Fibroblast of skin of left quadriceps (primary cell): ENCODE measurements at places on chromosomes 7 and 10.

DNA sequence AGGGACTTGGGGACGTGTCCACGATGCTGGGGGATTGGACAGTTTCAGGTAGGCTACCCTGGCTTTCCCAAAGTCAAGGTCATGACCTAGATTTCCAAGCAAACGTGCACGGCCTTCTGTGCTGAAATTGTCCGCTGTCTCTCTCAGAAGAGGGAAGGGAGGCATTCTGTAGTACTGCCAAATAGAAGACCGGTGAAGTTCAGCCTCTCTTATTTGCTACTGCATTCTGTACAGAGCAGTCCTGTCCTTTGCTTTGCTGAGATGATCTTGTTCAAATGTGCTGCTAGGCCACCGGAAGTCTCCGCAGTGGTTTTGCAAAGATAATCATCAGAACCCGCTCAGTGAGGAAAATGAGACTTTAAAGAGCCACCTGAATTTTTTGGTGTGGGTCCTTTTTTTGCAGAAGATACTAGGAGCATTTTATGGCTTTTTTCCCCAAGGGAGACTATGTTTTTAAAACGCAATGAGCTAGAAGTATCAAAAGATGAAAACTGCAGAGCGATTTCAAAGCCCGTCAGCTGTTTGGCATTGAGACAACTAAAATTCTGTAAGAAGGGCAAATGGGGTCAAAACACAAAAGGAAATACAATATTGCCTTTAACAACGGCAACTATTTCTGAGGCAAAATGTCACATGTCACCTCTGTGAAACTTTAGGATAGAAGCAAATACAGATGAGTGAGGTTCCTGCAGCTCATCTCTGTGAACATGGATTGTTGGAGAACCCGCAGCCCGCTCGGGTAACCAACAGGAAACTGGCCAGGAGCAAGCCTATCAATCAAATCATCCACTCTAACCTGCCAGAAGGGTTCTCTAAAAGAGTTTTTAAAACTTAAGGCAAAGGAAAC lies 1.3 kb upstream of the NMT2 start:
- no peak for DNase-seq

DNA sequence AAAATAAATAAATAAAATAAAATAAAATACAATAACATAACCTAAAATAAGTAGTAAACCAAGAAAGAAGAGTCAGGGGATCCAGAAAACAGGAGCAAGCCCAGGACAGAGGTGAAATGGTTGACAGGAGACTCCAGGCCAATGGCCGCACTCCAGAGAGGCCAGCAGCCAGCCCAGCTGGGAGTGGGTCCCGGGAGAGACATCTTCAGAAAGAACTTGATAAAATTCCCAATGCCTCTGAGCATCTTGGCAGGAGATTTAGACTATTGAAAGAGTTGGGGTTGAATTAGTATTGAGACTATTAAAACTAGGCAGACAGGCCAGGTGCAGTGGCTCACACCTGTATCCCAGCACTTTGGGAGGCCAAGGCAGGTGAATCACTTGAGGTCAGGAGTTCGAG lies 62.6 kb downstream of the CLIP2 start:
- DNase-seq, result no peak

- DNase-seq, result no peak
Observed at GRCh38 chr7:21966271-21966670, 20.6 kb upstream of the CDCA7L start.

DNA sequence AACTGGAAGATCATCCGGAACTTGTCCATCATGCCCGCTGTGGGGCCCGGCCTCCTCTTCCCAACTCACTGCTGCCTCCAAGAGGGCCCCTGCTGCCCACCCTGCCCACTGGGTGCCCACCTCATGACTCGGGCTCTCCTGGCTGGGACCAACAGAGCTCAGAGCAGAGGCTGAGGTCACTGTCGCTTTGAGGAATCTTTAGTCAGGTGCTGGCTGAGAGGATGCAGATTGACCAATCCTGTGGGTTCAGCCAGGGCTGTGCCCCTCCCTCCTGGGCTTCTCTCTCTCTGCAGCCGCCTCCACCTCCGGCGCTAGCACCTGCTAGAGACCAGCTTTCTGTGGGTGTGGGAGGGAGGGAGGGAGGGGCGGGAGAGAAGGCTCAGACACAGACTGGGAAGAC lies at the start of gene CALHM1:
Gene CALHM1, minus strand, starts transcription at position 181 of the 400 bp plus-strand sequence. Its CDS starts 149 bp downstream, at position 32.
- DNase-seq, result no peak

DNA sequence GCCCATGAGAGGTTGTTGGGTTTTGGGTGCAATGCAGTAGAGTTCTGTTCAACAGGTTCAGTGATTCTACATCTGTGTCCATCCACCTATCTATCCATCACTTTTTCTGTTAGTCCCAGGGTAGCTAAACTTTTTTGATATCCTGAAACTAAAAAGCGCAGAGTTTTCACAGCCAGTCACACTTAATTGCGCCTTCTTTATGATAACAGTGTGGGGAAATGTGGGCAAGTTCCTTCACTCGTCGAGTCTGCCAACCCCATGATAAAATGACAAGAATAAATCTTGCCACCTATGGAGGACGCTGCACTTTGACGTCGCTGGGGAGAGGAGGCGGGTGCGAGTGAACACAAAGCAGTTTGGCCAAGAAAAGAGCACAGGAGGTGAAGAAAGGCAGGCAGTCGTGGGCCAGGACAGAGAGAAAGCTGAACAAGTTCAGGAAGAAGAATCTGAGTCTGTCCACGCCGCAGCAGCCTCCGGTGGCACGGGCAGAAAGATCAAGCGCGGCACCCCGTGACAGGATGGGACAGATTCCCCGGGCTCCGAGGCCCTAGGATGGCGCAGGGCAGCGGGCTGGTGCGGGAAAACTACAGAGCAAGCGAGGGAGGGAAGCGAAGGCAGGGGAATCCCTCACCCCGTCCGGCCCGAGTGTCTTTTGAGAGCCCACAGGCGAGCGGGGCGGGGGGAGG lies 9.2 kb downstream of the SP8 start:
- DNase-seq, result no peak

- DNase-seq, result no peak
Observed at GRCh38 chr7:45888993-45889366, 692 bp downstream of the IGFBP1 start.

GRCh38 chr10:58830697-58831096 lies 318.0 kb downstream of the BICC1 start:
- DNase-seq, result no peak

- DNase-seq, result no peak
Observed at GRCh38 chr10:119478111-119478802, 64.3 kb downstream of the RGS10 start.

GRCh38 chr10:1162481-1163203 lies 106.5 kb downstream of the WDR37 start:
- DNase-seq, result no peak

DNA sequence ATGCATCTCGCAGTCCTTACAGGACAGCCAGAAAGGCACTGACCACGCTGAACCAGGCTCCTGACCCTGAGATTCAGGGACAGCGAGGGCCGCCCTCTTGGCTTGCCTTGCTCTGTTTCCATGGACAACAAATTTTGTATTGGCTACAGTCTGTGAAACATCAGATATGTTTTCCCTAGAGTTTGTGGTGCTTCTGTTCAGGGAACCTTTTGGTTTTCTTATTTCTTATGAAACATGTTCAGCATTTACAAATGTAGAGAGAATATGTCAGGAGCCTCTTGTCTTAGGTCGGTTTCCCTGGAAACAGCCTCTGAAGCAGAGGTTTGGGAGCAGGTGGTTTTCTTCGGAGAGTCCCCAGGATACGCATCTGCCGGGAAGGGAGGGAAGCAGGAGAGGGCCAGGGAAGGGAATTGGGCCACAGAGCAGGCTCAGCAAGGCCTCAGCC lies 260.1 kb downstream of the CCDC3 start:
- DNase-seq, result no peak

- no peak for DNase-seq
Observed at GRCh38 chr10:18303851-18304801, 163.9 kb downstream of the CACNB2 start.

DNA sequence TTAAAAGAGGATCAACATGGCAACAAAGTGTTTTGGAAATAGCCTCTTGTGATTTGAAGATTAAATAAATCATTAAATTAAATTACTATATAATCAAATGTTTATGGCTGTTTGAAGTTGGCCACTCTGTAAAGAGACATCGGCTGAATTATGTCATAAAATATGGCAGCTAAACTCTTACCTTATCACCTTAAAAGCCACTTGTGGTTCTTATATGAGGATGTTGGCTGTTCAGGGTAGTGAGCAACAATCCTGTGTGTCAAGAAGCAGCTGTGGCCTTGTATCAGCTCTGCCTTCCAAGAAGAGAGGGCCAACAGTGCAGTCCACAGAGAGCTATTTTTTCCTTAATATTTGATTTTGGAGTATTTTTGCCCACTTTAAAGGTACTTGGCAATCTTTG lies 113.4 kb upstream of the CDK6 start:
- DNase-seq, result no peak

GRCh38 chr10:96488161-96488935 lies 25.4 kb downstream of the TLL2 start:
- no peak for DNase-seq

DNA sequence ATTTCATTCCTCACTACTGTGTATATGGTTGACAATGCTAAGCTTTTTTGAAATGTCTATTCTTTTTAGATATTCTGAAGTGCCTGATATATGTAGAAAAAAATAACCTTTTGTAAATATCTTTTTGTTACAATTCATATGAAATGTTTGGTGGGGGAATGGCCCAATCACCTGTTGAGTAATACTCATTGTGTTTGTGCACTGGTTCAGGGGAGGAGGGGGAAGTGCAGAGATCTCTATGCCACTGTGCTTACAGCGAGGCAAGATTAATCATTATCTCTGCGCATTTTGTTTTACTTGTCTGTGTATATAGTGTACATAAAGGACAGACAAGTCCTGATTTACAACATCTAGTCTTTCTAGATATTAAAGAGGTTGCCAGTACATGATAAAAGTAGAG lies 25.2 kb downstream of the NUP42 start:
- no peak for DNase-seq

- no peak for DNase-seq
Observed at GRCh38 chr10:72085166-72085565, 3.2 kb downstream of the SPOCK2 start.

GRCh38 chr10:14184841-14185315 lies 145.8 kb downstream of the FRMD4A start:
- DNase-seq, result no peak

DNA sequence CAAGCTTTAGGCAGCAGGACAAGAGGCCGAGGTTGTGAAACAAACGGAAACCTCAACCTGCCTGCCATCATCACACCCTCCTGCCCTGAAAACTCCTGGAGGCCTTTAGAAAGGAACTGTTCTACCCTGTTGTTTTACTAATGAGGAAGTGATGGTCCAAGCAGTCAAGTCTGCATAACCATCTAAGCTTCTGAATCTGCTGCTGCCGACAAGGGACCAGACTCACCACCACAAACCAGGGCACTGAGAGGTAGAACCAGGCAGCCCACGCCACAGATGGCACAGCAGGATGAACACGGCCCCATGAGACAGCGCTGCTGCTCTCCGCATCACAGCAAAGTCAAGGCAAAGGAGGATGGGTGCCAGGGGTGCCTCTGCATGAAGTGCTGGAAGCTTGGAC lies 209.4 kb downstream of the CELF2 start:
- no peak for DNase-seq

DNA sequence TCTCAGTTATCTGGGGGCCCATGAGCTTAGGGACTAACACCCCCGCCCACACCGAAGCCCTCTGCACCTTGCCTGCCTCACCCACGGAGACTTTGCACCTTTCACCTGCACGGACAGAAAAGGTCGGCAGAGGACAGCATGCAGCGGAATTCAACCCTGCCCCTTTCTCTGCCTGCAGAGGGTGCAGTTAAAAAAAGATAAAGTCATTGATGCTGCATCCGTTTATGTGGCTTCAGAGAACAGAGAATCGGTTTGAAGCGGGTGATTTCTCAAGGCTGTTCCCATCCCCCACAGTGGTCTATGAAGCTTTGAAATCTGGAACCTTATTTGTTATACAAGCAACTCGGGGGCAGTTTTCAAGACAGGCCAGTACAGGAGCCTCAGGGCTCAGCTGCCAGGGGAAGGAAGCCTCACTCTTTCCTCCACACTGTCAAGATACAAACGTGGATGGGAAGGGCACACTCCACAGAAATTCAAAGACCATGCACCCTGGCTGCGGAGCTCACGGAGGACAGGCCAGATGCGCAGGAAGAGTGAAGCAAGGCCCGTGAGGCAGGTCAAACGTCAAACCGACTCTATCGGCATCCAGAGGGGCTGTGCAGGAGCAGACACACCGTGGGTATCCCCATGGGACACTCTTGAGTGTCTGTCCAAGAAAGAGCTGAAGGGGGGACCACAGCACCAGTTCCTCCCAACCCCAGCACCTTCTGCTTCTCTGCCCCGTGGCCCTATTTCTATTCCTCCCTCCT lies 66.3 kb downstream of the INSIG1 start:
- DNase-seq, result no peak

DNA sequence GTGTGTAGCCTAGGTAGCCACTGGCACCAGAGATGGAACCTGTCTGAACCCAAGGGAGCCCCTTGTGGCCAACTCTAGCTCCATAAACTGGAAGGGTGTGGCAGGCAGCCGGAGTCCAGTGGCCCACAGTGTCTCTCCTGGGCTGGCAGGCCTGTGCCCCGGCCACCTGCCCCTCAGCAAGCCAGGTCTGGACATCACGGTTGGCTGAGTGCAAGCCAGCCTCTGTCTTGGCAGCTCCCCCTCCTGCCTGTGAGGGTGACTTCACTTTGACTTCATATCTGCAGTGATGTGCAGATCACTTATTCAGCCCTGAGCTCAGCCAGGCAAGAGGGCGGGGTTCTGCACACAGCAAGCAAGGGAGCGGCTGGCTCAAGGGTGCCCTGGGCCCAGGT lies 1.3 kb upstream of the RET start:
- no peak for DNase-seq

DNA sequence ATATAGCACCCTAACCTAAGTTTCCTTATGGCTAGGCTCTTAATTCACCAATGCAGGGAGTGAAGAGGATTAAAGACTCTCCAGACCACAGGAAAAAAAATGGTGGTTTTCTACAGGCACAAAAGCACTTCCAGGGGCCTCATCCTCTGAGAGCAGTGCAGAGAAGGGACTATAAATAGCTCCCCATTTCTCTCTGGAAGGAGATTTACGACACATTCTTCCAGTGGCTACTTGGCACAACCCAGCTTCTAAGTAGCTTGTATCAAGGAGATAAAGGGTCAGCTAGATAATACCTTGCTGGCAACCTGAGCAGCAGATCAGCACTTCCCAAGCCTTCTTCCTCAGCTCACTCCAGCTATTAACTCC lies 73.5 kb downstream of the CRPPA start:
- DNase-seq, result peak; percentile 10

DNA sequence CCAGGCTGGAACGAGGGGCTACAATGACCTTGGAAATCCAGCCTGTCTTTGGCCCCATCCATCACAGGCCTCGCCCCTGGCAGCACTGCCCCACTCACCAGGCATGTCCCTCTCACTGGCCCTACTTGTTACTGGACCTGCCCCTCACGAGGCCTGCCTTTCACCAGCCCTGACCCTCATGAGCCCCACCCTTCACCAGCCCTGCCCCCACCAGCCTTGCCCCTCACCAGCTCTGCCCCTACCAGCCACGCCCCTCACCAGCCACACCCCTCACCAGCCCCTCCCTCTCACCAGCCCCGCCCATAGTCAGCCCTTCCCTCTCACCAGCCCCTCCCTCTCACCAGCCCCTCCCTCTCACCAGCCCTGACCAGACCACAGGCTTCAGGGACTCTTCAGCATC lies 57.8 kb downstream of the COL26A1 start:
- no peak for DNase-seq
